ENCODE measurements at places on chromosomes 1 and 21. TPM values are rescaled to one million over a fixed set of nuclear protein-coding genes. Genes with fewer than 3 reads are reported as not detected.

DNA sequence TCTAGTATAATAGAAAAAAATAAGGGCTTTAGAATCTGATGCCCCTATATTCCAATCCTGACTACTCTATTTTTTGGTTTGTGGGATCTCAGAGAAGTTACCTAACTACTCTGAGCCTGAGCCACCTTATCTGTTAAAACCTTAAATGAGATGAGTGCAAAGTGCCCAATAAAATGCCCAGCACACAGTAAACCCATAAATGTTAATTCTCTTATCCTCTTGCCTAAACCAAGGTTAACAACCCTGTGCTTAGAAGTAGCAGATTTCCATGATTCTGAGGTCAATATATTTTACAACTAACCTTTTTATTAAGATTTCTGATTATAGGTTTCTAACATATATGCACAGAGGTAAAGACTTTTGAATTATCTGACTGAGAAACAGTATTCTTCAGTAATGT lies 35.8 kb downstream of the DOCK7 start:
- DNase-seq, result no peak

DNA sequence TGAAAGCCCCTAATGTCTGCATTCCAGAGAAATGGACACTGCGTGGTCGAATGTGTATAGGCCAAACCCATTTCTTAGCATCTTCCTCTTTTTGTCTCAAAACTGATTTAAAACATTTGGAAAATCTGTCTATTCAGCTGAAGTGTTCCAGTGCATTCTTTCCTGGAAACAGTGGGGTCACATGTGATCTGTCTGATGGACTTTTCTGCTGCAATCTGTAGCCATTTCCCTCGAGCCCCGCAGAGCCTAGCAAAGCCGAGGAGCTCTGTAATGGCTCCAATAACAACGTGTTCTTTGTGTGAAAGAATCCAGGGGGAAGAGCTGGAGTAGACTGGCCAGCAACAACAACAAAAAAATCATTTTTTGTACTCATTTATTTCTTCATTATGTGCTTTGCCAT lies 329.3 kb downstream of the BARHL2 start:
- DNase-seq, result no peak

- DNase-seq, result no peak
Observed at GRCh38 chr1:44500181-44501046, 95.4 kb downstream of the RNF220 start.

GRCh38 chr1:155478270-155478852 lies 84.2 kb downstream of the ASH1L start:
- no peak for DNase-seq

DNA sequence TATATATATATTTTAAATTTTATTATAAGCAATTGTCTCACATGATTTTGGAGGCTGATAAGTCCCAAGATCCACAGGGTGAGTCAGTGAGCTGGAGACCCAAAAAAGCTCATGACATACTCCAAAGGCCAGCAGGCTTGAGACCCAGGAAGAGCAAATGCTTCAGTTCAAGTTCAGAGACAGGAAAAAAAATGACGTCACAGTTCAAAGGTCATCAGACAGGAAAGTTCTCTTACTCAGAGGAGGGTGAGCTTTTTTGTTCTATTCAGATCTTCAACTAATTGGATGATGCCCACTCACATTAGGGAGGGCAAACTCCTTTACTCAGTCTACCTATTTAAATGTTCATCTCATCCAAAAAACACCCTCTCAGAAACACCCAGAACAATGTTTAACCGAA lies 18.2 kb downstream of the RXRG start:
- no peak for DNase-seq

GRCh38 chr1:182877842-182878241 lies 38.7 kb downstream of the DHX9 start:
- no peak for DNase-seq

GRCh38 chr1:221759436-221759835 lies 17.5 kb upstream of the DUSP10 start:
- DNase-seq, result no peak

GRCh38 chr1:12620931-12621330 lies 2.9 kb upstream of the DHRS3 start:
- no peak for DNase-seq

The CD1E gene
- total RNA-seq, result not detected

The IFI6 gene
- 231 TPM for total RNA-seq

All from activated CD4-positive, alpha-beta T cell treated with anti-CD3 and anti-CD28 coated beads, Interleukin-2, amount 10 ng/mL, durations not matched to agents 7 days and 5 days (primary cell).